Activated naive CD8-positive, alpha-beta T cell treated with anti-CD3 and anti-CD28 coated beads, Interleukin-2, amount 10 ng/mL, durations not matched to agents 7 days and 5 days (primary cell): ENCODE measurements at places on chromosomes 1 and 21. TPM values are rescaled to one million over a fixed set of nuclear protein-coding genes. Genes with fewer than 3 reads are reported as not detected.

DNA sequence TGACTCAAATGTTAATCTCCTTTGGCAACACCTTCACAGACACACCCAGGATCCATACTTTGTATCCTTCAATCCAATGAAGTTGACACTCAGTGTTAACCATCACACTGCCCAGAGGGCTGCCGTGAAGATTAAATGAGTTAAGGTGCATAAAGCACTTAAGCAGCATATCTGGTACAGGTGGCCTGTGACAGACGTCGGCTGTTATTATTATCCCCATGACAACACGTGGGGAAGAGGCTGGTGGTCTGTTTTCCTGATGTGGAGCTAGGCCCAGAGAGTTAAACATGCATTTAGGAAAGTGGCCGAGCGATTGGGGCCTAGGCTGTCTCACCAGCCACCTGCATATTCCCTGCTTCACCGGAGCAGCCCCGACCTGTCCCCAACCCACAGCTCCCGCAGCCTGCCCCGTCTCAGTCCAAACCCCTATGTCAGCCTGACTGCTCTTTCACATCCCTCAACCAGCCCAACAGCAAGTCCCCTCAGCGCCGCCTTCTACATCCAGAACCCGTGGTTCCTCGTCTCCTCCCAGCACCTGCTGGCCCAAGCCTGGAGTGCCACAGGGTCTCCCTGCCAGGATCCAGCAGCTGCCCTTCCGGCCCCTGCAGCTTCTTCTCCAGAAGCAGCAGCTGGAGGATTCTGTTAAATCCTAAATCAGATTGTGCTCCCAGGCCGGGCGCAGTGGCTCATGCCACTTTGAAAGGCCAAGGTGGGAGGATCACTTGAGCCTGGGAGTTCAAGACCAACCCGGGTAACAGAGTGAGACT is 77.9 kb downstream of the FBXO2 start:
- peaks cover 11% of the 10 kb centered on the region for H3K27me3 ChIP-seq
- peak overlapping the region; percentile 8 for H3K27ac ChIP-seq
- H3K4me1 ChIP-seq = no peaks in the 10 kb centered on the region
- no peak for DNase-seq
- no peaks in the 10 kb centered on the region for H3K36me3 ChIP-seq

The SPRR4 gene
- not detected for total RNA-seq

DNA sequence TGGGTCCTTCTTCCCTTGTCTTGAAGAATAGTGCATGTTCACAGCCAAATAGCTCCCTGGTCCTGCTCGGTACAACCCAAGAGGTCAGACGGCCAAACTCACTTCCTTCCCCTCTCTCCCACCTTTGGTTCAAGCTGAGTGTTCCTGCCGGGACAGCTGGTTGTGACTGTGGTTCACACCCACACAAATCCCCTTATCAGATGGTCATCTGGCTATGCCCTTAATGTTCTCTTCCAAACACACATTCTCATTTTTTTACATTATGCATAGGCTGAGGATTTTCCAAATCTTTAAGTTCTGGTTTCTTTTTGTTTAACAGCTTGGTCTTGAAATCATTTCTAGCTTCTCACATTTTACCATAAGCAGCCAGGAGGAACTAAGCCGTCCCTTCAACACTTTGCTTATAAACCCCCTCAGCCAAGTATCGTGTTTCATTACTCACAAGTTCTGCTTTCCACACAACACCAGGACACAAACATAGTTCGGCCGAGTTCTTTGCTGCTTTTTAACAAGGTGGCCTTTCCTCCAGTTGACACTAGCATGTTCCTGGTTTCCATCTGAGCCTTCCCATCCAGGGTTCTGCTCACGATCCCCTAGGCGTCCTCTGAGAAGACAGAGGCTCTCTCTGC is 19.7 kb upstream of the TSPEAR start:
- no peak for DNase-seq
- no peak overlapping the region for H3K4me3 ChIP-seq
- peaks cover 4% of the 10 kb centered on the region for H3K27me3 ChIP-seq
- H3K27ac ChIP-seq = no peak overlapping the region
- no peaks in the 10 kb centered on the region for H3K4me1 ChIP-seq
- H3K36me3 ChIP-seq = no peaks in the 10 kb centered on the region

- peaks cover 3% of the 10 kb centered on the region for H3K4me1 ChIP-seq
- H3K27ac ChIP-seq = no peak overlapping the region
- H3K36me3 ChIP-seq = no peaks in the 10 kb centered on the region
- no peak for DNase-seq
- no peak overlapping the region for H3K4me3 ChIP-seq
Measured at GRCh38 chr1:204384636-204385352, 25.1 kb upstream of the PLEKHA6 start.

GRCh38 chr1:162687870-162688269 is 55.6 kb downstream of the DDR2 start:
- no peak overlapping the region for H3K27ac ChIP-seq
- no peaks in the 10 kb centered on the region for H3K4me1 ChIP-seq
- H3K4me3 ChIP-seq = no peak overlapping the region
- DNase-seq = no peak
- H3K27me3 ChIP-seq = peaks cover 2% of the 10 kb centered on the region
- H3K36me3 ChIP-seq = no peaks in the 10 kb centered on the region

The CYP4A22 gene
- not detected for total RNA-seq

DNA sequence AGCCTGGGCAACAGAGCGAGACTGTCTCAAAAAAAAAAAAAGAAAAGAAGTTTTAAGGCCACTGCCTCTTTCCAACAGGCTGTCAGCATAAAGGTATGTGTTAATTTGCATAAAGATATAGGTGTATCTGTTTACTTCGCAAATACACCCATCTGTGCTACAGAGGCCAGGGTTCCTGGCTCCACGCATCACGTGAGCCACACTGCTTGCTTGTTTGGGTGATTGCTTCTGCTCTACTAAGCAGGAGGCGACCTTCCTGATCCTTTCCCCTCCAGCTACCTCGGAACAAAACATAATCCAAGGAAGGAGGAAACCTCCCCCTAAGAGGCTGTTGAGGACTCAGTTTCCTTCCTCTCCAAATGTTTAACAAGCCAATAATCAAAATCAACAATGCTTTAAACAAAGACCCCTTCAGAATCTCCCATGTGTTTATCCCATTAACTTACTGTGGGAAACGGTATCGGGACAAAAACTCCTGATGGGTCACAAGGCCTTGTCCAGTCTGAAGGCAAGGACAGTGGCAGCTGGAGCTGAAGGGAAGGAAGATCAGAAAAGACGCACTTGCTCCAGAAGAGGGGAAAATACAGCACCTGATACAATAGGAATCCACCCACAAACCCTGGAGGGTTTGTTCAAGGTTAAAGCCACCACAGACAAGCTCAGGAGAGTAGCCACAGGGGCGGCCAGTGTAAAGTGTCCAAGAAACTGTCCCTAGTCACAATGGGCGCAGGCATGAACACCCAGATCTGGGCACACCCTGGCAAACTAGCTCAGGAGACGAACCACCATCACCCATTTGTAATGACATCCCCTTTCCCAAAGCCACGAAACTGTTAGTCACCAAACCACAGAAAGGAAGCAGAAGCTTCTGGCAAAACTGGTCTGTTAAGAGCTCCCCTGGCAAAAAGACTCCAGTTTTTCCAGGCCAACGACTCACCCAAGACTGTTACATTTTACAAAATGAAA is 17.2 kb downstream of the CTNNBIP1 start:
- no peaks in the 10 kb centered on the region for H3K36me3 ChIP-seq
- no peak for DNase-seq
- no peaks in the 10 kb centered on the region for H3K27me3 ChIP-seq
- no peak overlapping the region for H3K27ac ChIP-seq
- peak overlapping the region; percentile 5 for H3K4me3 ChIP-seq

GRCh38 chr1:44489481-44489880 is 84.4 kb downstream of the RNF220 start:
- H3K27ac ChIP-seq = no peak overlapping the region
- H3K4me3 ChIP-seq = no peak overlapping the region
- H3K27me3 ChIP-seq = peaks cover 15% of the 10 kb centered on the region
